ENCODE measurements at places on chromosomes 2 and 18.

- DNase-seq, result no peak
Measured at GRCh38 chr2:225027061-225027762, 15.1 kb downstream of the DOCK10 start.

DNA sequence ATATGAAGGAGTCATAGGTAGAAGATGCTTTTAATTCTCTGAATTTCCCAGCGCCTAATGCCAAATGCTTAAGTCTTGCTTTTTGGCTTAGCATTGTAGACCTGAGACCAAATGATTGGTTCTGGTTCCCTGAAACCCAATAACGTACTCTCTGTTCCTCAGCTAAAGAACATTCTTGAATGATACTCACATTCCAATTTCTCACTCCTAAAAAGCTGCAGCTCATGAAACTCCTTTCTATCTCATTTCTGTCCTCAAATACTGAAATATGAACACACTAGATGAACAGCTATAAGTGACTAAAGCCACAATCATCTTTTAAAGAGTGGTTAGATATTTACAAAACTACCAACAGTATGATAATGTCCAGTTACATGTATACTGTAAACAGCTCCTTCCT is 272.1 kb downstream of the SLC8A1 start:
- DNase-seq, result no peak

DNA sequence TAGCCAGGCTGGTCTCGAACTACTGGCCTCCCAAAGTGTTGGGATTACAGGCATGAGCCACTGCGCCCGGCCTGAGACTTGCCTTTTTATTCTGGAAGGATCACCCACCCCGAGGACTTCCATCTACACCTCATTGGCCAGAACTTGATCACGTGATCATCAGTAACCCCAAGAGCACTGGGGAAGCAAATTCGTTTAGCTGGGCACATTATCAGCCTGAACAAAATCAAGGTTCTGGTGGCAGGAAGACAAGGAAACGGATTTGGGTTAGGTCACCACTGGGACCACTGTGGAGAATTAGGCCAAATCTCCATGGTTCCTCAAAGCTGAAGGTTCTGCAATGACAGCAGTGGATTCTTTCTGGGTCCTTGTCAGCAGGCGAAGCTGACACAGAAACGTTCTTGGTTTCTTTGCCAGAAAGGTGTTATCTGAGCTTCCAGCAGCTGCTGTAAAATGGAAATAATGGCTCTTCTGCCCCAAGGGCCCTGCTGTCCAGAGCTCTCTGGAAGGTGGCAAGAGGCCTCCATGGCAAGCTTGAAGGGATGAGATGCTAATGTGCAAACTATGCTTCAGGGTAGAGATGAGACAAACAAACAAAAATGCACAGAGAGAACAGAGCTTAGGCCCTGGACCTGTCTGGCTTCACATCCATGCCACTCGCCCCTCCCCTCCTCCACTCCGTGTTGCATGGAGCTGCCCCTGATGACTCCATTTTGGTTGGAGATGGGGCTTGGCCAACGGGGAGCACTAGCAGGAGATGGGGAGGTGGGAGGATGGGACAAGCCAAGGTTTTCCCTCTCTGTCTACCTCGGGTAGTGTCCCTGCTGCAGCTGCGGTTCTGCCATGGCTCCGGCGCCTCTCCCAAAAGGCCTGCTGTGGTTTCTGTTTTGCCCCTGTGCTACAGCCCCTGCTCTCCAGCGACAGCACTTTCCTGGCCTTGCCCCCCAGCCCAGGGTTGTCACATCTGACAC is 28.4 kb downstream of the TMEM177 start:
- no peak for DNase-seq

DNA sequence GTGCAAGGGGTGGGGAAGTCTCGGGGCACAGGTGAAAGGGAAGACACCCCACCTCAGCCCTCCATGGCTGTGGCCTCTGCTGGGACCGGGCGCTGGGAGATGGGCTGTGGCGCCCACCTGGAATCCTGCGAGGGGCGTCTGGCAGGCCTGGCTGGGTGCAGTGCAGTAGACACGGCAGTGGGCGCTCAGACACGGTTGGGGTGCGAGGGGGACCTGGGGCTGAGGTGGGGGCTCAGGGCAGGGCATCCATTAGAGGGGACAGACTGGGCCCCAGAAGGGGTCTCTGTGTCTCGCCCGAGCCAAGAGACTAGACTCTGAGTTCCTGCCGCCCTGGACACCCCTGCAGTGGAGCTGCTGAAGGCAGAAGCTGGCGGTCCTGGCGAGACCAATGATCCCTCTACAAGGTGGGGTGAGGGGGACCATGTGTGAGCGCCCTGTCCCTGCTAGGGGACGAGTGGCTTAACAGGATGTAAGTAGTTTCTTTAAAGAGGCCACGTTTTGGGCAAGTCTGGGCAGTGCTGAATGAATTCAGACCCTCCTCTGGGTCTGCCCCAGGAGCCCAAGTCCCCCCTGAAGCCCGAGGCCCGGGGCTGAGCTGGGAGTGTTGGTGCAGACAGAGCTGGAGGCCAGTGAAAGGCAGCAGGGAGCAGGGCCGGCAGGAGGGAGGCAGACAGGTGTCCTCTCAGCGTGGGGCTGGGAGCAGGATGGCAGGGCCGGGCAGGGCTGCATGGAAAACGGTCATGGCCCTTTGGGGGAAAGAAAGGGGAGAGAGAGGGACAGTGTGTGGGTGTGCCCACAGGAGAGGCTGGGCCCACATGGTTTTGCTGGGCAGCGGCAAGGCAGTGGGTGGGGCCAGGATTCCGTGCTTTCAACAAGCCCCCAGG is 57.2 kb downstream of the HS6ST1 start:
- DNase-seq, result no peak

- DNase-seq, result no peak
Measured at GRCh38 chr2:102083393-102083703, 59.2 kb upstream of the IL1R1 start.

DNA sequence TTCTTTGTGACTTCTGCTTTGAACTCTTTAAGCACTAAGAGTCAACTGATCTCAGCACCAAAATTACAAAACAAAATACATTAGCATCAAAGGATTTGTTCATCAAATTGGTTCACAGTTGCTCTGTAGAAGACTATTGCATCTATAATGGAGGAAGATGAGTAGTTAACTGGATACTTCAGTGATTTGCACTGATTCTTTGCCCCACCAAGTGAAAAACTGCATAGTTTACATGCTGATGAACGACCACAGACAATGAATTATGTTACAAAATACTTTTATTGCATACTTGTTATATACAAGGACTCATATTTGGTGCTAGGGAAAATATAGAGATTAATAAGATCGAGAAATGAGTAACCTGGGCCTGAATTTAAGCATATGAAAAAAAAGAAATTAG is 107.2 kb downstream of the SCG2 start:
- no peak for DNase-seq

GRCh38 chr2:197248623-197249022 is 62.0 kb downstream of the ANKRD44 start:
- no peak for DNase-seq

GRCh38 chr18:59655676-59656075 is 41.5 kb downstream of the CCBE1 start:
- DNase-seq, result no peak

DNA sequence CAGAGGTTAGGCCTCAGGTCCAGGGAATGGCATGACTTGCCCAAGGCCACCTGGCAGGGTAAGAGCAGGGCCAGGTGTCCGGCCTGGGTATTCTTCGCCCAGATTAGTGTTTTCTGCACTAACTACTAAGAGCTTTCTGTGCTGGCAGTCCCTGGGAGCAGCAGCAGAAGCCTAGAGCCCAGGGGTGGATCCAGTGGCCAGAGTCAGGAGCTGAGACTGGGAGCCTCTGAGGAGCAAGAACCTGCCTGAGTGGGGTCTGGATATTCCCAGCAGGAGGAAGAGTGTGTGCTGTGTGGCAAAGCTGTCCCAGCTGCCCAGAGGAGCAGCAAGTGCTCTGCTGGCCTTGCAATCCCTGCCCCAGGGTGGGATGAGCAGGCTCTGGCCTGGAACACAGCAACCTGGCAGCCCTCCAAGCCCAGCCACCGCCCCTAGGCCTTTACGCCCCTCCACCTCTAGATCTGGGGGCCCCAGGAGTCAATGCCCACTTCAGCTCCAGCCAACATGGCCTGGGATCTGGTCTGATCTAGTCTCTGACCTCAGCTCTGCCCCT is 30.7 kb upstream of the GPAT2 start:
- DNase-seq, result no peak

DNA sequence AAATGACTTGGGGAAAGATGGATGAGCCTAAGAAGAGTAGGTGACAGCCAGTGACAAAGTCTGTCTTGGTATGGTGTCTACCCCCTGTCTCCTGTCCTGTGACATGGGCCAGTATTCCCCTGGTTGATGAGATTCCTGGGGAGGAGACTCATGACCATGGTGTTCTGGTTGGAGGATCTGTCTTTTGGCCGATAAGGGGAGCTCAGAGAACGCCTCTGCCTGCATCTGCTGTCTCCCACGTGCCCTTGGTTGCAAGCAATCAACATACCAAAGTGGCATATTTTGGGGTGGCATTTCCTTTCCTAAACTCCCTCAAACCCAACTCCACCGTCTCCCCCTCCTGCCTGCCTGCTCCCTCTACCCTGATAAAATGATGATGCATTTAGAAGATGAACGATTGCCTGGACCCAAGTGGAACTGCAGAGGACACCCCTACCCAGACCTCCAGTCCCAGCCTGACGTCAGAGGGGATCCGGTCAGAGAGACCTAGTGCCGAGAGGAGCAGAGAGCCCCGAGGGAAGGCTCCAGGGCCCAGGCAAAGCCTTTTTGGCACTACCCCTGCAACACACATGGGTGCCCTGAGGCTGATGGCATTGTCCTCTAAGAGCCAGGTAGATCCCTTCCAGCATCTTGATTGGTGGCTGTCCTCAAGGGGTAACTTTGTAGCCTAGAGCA is 124.2 kb upstream of the MSH6 start:
- no peak for DNase-seq

GRCh38 chr2:229273006-229273722 is 2.1 kb upstream of the PID1 start:
- DNase-seq, result no peak

DNA sequence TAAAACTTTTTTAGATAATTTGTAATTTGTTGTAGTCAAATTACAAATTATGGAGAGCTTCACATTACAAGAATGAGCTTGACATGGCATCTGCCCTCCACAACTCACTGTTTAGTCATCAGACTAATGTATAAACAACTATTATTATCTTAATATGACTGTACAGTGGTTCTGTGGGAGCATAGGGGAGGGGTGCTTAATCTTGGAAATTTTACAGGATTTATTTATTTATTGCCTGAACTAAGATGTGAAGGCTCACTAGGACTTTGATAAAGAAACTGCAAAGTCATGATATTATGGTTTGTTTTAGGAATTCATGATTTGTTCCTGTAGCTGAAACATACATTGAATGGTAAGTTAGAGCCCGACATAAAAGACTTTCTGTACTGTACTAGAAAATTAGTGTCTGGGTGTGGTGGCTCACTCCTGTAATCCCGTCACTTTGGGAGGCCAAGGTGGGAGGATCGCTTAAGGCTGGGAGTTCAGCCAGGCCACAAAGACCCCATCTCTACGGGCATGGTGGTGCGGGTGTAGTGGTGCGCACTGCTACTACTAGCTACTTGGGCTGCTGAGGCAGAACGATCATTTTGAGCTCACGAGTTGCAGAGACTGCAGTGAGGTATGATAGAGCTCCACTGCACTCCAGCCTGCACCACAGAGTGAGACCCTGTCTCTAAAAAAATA is 2.1 kb downstream of the MARCHF7 start:
- DNase-seq, result no peak

- no peak for DNase-seq
Measured at GRCh38 chr2:226117510-226118065, 682.0 kb downstream of the IRS1 start.

DNA sequence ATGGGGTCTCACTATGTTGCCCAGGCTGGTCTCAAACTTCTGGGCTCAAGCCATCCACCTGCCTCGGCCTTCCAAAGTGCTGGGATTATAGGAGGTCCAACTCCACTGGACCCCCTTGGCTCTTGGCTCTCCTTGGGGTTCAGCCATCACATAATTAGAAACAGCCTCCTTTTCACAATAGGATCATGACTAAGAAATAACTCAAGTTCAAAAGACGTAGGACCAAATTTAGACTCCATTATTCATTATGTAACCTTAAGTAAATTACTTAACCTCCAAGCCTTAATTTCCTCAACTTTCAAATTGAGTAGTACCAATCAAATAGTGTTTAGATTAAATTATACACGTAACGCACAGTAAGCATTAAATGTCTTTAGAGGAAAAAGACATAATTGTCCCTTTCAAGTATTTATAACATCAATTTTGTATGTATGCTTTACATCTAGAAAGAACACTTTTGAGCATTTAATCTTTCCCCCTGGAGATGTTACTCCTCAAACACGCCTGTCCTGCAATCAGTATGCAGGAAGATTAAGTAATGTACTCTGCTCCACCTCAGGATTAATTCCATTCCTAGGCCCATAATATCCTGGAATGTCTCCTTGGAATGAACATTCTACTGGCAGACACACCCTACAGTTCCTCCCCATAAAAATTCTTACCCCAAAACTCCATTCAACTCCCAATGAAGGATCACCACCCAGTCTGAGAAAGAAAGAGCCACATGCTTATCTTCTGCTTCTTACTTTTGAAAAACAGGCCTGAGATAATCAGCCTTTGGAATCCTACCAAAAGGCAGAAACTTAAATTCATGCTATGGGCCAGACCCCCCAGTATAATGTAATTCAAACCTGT is 49.1 kb downstream of the COBLL1 start:
- no peak for DNase-seq

DNA sequence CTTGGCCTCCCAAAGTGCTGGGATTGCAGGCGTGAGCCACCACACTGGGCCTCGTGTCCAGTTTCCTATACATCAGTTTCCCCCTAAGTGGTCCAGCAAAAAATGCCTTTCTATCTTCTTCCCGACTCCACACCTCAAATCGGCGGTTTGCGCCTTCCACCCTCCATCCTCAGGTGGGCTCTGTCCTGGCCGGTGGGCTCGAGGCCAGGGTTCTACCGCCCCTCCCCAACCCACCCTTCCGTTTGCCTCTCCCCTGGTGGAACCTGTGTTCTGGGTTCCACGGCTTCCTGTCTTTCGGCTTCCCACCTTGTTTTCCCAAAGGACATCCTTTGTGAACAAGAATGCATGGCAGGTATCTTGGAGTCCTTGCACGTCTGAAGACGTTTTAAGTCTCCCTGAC is 104.4 kb downstream of the HS6ST1 start:
- DNase-seq, result no peak

GRCh38 chr2:129806317-129806716 is 173.1 kb upstream of the RAB6C start:
- no peak for DNase-seq

- DNase-seq, result no peak
Measured at GRCh38 chr2:3223080-3223923, 154.3 kb downstream of the EIPR1 start.

DNA sequence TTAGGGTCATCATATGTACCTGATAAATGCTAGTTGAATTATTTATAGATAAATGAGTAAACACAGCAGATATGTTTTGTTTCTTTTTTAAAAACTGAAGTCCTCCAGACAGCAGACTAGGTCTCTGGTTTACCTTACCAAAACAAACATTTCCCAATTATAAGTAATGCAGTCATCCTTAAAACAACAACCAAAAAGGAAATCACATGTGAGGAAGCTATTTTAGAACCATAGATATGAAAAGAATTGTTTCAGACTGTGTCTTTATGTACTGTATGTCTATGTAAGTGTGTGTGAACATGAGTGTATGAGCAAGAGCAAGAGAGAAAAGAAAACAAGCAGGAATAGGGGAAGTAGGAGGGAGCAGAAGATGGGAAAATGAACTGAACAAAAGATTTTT is 441.0 kb downstream of the CPS1 start:
- DNase-seq, result no peak
